ENCODE measurements at places on chromosomes 2 and 18.

DNA sequence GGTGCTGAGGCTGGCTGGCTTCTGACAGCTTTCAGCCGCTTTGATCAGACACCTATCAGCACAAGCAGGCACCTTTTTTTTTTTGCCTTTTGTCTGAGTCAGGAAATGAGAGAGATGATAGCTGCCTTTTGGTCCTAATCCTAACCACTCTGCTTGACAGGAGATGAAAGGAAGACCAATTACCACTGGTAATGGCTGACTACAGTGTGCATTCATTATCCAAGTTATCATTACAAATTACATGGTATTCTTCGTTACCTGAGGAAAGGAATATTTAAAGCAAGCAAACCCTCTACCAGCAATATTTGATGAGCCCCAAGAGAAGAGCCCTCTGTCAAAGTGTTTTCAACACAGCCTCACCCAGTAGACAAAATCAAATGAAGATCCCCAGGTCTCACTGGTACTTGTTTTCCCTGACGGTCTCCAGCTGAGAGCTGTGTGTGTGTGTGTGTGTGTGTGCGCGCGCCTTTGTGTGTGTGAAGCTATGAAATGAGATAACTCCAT, 925.7 kb downstream of the DCDC2C start:
- DNase-seq, result no peak

- DNase-seq, result no peak
These were observed 99.8 kb downstream of the PTPN4 start for GRCh38 chr2:119859528-119859927.

- DNase-seq, result no peak
These were observed 1096.1 kb upstream of the NRXN1 start for GRCh38 chr2:52128081-52128480.

- no peak for DNase-seq
These were observed 1134.1 kb upstream of the DDX18 start for GRCh38 chr2:116680256-116680936.

DNA sequence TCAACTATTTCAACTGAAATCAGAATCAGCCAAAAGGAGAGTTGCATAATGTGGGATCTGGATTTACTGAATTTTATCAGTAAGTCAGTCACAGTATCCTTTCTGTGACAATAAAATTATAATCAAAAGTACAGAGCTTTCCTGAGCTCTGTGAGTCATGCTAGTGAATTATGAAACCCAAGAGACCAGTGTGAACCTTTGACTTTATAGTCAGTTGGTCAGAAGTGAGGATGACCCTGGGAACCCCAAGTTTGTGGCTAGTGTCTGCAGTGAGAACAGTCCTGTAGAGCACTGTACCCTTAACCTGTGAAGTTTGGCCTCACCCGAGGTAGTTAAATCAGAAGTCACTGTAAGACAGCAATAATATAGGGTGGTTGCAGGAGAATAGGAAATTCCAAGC, 381.7 kb downstream of the CDH19 start:
- no peak for DNase-seq

DNA sequence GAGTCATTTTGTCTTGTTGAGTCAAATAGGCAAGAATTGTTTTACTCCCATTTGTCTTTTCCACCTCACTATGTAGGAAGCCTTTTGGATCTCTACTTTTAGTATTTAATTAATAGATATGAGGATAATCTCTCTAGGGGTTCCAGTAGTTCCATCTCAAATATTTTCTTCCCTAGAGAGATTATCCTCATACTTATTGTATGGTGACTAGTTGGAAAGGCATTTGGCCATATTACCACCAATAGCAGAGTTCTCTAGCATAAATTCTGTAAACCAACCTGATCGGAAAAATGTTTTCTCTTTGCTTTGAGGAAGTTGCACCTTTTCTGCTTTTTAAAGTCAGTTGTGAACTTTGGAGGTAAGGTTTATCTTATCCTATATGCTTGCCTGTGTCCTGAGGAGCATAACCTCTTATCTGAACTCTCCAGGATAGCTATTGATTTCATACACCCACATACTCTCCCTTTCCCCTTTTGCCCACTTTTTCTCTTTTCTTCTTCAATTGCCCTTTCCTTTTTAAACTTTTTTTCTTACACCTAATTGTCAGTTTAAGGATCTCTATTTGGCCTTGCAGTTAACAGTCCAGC, 100.8 kb downstream of the GALNT1 start:
- DNase-seq, result no peak

- no peak for DNase-seq
These were observed 8.1 kb downstream of the SMAD4 start for GRCh38 chr18:51038110-51038509.

- DNase-seq, result peak; percentile 22
These were observed 793.1 kb downstream of the ERBB4 start for GRCh38 chr2:211745295-211746097.

- no peak for DNase-seq
These were observed 44.5 kb upstream of the TMEM17 start for GRCh38 chr2:62550461-62550860.

DNA sequence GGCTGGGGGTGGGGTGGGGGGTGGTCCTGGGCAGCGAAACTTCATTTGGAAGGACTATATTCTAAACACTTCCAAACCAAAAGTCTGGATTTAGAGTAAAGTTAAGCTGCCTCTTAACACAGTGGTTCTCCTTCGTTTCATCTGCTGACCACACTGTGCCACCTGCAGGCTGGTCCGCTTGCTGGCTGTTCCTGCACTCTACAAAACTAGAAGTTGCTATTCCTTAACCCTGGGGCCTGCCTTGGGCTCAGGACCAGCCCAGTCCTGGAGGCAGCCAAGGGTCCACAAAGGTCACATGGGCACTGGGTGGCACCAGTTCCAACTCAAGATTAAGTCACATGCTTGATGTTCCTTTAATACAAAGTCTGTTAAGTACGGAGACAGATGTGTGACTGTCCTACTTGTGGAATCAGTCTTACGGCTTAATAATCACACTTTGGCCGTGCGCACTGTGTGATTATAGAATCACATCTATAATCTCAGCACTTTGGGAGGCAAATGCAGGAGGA, 195.4 kb downstream of the FAM210A start:
- DNase-seq, result peak; percentile 25

DNA sequence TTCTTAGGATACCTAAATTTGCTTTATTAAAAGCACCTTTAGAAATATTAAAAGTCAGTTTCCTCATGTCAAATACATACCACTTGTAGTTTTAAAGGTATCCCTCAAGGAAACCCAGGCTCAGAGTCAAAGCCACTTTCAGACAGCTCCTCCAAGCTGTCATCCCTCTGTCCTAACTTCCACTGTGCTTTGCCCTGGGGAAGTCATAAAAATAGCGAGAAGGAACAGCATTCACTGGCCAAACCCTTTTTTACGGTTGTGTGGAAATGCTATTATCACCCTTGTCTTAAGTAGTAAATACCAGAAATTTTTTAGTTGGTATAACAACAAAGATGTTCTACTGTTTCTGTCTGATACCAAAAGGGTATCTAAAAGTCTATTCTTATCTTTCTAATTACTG, 680.5 kb downstream of the ZEB2 start:
- DNase-seq, result no peak
